ENCODE measurements at places on chromosomes 7 and 10.

- ATAC-seq = no peak
Measured at GRCh38 chr10:53440601-53441000, 668.0 kb upstream of the MBL2 start.

DNA sequence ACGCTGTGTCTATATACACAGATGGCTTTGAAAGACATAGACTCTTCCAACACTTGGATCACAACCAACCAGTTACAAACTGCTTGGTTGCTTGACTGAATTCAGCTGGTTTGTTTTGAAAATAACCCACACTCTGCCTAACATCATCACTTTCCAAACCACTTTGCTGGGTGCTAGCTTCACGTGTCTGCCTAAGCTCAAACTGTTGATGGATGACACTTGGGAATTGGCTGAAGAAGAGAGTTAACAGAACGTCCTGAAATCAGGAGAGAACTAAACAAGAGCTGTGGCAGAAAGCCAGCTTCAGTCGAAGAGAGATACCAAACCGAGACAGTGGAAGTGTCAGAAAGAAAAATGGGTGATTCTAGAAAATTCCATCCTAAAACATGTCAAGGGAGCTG, 420.8 kb upstream of the AUTS2 start:
- no peak for ATAC-seq

- ATAC-seq = no peak
Measured at GRCh38 chr7:102856036-102856435, 56.8 kb upstream of the LRRC17 start.

- ATAC-seq = peak; percentile 42
Measured at GRCh38 chr10:49300140-49300974, 1.4 kb downstream of the C10orf71 start.

DNA sequence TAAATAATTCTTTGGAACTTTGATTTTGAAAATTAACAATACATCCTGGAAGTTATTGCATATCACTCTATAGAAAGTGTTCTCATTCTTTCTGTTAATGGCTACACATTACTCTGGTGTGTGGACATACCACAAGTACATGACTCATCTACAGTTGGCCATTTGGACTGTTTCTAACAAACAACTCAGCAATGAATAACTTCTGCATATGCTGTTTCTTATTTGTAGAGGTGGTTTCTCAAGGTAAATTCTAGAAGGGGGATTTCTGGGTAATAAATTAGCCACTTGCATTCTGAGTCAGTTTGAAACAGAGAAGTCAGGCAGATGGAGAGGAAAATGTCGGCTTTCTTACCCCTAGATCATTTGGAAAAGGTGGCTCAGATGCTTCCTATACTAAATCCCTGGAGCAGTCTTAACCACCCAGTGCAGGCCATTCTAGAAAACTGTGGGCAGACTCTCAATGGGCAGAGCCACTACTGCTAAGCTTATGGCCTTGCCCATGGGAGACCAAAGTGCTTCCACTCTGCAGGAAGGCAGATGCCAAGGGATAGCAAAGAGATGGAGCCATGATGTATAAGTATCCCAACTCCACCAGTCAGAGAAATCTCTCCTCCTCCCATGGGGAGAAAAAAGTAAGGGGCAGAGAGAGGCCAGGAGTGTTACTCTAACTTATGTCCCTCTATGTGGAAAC, 194.0 kb upstream of the PLPP4 start:
- no peak for ATAC-seq

DNA sequence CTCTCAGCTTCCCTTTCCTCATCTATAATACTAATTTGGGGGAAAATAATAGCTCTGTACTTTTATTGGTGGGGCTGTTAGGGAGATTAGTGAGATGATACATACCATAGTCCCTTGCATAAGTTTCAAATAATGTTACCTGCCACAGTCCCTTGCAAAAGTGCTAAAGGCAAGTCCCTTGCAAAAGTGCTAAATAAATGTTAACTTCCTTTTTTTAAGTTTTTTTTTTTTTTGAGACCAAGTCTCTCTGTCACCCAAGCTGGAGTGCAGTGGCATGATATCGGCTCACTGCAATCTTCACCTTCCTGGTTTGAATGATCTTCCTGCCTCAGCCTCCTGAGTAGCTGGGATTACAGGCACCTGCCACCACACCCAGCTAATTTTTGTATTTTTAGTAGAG, 43.4 kb upstream of the SRGN start:
- ATAC-seq = no peak

DNA sequence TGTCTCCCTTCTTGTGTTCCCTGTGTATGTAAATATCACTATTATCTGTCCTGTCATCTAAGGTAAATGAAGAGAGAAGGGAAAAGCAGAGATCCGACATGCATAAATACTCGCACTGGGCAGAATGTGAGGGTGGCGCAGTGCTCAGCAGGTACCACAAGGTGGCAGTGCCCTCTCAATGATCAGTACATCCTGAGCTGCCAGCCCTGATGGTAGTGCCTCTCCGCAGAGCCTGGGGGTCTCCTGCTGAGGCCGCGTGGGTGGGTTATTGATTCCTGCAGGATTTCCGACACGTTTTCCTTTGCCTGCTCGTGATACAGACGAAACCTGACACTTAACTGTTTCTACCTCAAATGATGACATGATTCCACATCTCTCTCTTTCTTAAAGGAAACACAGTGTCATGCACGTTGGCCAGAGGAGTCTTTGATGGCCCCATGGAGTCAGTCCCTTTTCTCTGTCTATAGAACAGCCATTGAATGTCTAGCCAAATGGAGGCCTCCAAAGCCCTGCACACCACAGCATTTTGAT, 19.8 kb downstream of the RGR start:
- ATAC-seq = peak; percentile 100

- no peak for ATAC-seq
Measured at GRCh38 chr10:48477616-48478015, 127.3 kb downstream of the ARHGAP22 start.

DNA sequence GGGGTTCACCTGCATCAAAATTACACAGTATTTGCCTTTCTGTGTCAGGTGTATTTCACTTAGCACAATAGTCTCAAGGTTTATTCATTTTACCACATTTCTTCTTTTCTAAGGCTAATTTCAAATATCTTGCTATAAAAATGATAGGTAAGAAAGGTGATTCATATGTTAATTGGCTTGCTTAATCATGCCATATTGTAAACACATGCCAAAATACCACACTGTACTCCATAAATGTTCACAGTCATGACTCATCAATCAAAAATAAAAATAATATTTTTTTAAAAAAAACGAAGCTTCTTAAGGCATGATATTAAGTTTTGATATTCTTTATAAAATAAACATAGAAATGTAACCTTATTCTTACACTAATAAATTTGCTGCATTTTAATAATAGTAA, 947.1 kb downstream of the GRM8 start:
- ATAC-seq = no peak

- no peak for ATAC-seq
Measured at GRCh38 chr7:105354383-105354782, 34.3 kb downstream of the SRPK2 start.

GRCh38 chr10:10960534-10960933, 57.1 kb upstream of the CELF2 start:
- ATAC-seq = no peak

GRCh38 chr10:72162978-72163377, 52.8 kb upstream of the ANAPC16 start:
- ATAC-seq = no peak

DNA sequence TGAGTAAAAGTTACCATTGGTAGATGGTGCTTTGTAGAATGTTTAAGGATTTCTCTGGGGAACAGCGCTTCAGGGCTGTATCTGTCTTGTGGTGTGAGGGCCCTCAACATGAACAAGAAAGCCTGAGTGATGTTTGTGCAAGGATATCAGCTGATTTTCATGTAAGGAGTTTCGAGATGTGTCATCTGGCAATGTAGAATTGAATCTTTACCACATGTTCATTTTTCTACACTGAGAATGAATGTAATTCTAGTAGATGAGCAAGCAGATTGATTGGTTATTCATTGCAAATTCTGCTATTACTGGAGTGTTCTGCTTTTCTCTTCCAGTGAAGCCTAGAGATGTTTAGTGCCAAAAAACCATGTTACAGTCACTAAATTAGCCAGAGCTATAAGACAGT, 87.7 kb downstream of the ST7 start:
- ATAC-seq = peak; percentile 29

DNA sequence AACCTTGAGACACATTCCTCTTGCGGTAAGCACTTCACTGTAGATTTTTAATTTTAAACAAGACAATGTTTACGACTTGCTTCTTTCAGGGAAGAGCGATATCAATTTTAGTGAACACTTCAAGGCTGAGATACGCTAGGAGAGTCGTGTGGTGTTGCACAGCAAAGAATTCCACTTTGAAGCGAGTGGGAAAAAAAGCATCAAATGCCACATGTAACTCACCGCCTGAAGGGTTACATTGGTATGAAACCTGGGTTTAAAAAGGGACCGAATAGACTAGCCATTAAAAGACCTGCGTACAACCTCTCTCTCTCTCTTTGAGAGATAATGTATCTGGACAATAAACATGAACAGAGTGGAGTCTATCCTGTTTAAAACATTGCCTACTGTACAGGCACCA, 68.8 kb upstream of the ATRNL1 start:
- ATAC-seq = no peak

GRCh38 chr10:12844811-12845483, 156.6 kb downstream of the CCDC3 start:
- ATAC-seq = peak; percentile 90

- ATAC-seq = no peak
Measured at GRCh38 chr10:79400146-79401004, 45.0 kb downstream of the ZCCHC24 start.

- ATAC-seq = no peak
Measured at GRCh38 chr10:83144461-83144860, 994.8 kb upstream of the GHITM start.

- ATAC-seq = no peak
Measured at GRCh38 chr10:79116368-79116767, 47.6 kb downstream of the ZMIZ1 start.

DNA sequence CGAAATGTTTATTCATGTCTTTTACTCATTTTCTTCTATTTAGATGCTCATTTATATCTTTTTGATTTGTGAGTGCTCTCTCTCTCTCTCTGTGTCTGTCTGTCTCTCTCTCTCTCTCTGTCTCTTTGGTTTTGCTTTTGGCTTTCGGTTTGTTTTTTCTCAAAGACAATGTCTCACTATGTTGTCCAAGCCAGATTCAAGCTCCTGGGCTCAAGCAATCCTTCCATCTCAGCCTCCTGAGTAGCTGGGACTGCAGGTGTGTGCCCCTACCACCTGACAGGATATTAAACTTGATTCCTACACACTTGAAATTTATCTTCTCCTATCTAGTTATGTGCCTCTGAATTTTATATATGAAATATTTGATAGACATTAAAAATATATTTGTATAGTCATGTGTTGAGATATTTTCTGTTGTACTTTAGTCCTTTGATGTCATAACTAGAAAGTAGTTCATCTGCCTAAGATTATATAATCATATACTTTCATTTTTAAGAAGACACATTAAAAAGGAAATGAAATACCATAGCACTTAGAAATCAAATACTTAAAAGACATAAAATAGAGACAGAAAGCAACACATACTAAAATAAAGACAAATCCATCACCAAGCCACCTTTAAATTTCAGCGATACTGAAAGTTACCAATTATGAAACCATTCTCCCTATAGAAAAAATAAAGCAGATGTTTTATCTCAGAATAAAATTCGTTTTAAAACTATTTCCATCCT, 68.1 kb upstream of the SFMBT2 start:
- ATAC-seq = no peak

- no peak for ATAC-seq
Measured at GRCh38 chr10:128963211-128964099, 503.6 kb upstream of the MGMT start.

GRCh38 chr10:49605939-49606509, 4.1 kb upstream of the SLC18A3 start:
- no peak for ATAC-seq

DNA sequence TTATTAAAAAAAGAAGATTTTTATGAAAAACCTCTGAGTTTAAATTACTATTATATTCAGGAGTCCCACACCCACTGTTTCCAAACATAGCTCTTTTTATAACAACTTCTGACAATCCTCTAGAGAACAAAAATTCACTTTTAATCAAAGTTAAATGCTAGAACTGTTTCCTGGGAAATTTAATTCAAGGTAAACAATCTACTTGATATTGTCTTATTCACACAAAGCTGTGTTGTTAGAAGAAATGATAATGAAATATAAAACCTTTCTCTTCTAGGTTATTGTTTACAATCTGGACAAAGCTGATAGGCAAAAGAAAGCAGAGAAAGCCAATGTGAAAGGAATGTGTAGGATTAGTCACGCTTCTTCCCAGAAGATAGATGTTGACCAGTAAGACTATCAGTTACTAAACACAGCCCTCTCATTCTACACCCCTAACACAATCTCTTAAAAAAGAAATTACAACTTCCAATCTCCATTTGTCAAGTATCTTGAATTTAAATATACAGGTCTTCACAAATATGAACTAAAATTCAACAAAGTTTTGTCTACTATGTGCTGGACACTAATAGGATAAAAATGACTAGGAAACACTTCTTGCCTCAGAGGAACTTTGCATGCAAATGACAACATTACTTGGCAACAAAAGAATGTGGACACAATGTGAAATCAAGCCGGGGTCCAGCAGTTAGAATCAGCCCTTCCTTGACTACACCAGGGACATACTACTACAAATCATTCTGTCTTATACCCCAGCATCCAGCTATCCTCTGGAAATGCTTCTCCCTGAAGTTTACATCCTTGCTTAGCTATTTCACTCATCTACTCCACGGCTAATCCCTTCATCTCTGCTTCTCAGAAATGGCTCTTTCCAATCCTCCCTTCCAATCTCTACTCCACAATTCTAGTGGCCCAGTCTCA, 123.7 kb downstream of the IMMP2L start:
- ATAC-seq = peak; percentile 60

GRCh38 chr10:31871266-31872065, 57.2 kb downstream of the ARHGAP12 start:
- ATAC-seq = no peak

Measured in motor neuron (in vitro differentiated cells).